AG04450 (cell line): ENCODE measurements at places on chromosomes 1 and 21.

DNA sequence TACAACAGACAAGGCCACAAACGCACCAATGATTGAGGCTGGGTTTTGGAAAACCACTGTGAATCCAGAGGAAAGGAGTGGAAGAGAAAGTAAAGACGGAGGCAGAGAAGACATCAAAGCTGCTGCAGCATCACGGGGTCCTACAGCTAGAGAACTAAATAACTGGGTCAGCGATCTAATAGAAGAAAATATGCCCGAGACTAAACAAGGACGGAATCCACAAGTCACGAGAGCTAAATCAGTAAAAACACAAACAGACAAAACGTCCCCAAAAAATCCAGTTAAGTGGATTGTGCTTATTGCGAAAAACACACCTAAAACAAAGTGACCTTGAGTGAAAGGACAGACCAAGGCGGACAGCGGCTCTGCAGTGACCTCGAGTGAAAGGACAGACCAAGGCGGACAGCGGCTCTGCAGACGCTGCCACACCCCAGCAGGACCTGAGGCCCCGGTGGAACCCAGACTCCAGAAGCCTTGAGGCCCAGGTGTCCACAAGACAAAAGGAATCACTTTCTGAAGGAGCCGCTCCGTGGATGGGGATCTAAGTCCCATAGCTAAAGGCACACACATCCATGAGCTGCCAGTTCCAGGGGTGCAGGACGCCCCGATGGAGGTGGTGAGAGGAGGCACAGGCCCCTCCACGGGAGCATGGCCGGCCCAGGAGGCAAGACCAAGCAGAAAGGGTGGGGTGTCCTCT, 6.0 kb downstream of the FTCD start:
- DNase-seq, result no peak

DNA sequence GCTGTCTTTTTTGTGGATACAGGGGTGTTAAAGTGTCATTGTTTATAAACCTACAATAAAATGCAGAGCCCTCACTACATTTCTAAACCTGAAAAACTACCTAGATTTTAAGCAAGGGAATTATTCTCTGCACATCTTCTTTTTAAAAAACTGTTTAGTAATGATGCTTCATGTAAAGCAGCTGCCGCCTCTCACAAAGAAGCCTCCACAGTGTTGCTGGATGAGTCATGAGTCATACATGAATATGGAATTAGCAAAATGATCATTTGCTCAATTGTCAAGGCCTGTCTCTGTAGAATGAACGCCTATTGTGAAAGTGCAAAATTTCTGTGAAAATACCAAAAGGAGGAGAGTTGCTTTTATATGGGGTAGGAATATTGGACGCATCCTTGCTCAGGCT, 259.5 kb upstream of the CHRM3 start:
- DNase-seq, result no peak

DNA sequence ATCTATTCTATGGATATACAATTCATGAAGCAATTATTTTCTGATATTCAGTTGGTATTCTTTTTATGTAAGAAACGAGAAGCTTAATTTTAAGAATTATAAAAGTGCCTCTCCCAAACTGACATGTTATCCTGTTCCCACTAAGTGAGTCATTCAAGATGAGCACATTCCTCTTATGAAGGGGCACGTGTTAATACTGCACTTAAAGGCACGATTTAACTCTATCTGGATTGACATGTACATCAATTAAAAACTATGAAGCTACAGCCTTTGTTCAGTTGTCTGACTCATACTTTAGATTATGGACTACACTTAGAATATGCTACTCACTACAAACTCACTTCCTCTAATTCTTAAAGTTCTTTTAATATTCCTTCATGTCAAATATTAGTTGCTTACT, 111.6 kb downstream of the CYYR1 start:
- no peak for DNase-seq

GRCh38 chr1:204225841-204226735, 12.3 kb upstream of the GOLT1A start:
- no peak for DNase-seq

DNA sequence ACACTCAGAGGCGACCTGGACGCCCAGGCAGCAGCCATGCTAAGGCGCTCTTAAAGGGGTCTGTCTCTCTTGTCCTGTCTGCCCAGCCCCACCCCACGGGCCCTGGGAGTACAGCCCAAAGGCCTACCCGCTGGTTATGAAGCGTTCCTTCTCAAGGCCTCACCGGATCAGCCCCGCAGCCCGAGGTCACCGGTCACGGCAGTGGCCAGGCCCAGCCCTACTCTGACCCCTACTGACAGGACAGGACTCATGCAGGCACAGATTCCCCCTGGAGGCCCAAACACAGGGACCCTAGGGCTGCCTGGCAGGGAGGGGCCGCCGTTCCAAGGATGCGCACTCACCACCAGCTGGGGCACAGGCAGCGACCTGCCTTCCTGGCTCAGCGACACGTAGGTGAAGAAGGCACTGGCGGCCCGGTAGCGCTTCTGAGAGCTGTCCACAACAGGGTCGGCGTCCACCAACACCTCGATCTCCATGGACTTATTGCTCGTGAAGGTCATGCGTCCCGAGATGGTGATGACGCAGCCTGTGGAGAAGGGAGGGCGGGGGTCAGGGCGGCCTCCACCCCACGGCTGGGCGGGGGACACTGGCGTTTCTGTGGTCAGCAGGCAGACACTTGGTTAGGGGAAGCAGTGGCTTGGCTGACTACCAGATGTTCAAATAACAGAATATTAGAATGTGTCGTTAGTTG, 20.0 kb upstream of the GPR153 start:
- no peak for DNase-seq

DNA sequence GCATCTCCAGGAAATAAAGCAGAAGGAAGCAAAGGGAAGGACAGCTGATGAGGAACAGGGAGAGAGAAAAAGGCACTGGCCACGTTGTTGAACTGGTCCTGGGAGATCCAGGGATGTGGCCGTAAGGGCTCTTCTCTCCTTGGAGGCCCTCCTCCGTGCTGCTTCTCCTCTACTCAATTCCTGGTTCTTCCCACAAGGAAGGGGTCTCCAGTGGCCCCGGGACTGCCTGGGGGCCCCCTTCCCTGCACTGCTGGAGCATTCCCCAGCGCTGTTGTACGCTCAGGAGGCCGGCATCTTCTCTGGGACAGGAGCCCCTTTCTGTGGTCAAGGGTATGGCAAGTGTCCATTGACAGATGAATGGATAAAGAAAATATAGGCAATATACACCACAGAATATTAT, 88.5 kb upstream of the TLR5 start:
- DNase-seq, result no peak

DNA sequence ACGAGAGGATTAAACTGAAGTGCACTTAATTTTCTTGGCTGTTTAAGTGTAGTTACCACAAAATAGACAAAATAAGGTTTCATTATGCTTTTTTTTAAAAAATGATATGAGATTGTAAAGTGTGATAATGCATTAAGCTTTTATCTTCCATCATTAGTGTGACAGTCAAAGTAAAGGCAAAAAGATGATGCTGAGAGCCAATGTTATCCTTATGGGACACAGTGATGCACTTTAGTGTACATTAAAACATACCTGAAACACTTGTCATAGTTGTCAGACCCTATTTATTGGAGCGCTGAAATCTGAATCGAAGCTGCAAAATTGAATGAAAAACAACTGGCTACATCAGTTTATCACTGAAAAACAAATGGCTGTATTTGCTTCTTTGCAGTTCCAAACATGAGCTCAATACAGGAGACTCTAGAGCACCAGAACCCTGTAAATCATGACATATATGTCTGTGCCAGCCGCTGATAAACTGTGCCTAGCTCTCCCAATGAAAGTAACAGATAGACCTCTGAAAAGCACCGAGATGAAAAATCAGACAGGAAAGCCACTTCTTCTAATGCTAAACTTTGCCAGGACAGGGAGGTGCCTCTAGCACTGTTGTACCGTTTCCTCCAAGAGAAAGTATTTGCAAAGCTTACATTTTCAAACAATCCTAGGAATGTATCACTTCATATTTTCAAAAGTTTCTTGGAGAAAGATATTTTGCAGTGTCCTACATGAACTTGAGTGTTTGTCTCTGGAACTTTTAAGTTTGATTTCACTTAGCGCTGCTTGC, 120.7 kb upstream of the TMPRSS15 start:
- DNase-seq, result no peak

DNA sequence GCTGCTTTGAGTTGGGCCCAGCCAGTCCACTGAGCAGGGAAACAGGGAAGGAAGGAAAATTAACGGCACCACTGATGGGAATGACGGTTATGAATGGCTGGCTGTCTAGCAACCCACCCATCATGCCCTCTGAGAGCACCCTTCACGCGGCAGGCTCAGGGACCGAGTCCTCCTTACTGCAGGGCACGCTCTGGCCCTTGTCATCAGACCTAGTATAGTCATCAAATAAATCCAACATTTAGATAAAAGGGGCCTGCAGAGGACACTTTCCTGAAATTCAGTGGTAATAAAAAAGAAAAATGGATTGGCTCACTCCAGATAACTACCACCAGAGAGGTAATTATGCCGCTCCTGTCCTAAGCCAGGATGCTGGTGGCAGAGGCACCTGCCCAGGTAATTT, 509.4 kb downstream of the MATN1 start:
- no peak for DNase-seq

DNA sequence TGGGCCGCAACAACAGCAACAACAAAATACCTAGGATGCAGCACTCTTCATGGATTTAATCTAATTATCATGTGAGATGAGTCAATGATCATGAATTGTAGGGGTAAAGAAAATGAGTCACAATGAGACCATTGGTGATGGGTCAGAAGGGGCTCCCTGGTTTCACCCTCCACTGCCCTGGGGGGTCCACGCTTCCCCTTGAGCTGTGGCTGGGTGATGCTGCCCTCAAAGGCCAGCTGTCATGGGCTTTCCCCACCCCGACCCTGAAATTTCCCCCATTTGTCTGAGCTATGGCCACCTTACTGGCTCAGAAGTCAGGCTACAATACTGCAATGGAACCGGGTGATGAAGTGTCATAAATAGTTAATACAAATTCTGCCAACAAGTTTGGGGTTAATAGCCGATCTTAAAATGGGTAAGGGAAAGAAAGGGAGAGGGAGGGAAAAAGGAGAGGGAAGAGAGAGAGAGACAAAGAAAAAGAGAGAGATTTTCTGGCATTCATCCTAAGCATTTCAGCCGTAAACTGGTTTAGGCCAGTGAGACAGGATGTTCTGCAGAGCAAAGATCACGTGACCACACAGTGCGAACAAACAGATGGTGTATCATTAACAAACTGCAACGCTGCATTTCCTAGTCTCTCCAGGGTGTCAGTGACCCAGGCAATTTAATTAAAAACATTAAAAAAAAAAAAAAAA, 143.4 kb upstream of the ERRFI1 start:
- peak; percentile 73 for DNase-seq

- no peak for DNase-seq
Measured at GRCh38 chr1:156134716-156135435, 18.5 kb upstream of the SEMA4A start.

DNA sequence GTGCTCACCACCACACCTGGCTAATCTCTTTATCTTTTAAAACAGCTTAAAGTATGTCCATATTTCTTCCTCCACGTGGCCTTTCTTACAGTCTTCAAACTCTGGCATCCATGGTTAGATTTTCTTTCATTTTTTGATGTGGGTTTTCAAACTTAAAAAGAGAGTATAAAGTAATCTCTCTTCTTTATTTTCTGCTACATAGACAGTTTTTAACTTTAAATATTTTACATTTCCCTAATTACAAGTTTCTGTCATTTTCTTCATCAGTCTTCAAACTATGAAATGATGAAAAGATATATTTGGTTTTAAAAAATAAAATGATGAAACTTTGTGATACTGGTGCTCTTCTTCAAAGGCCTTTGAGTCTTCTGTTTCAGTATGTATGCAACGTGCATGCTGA, 143.5 kb upstream of the ESRRG start:
- DNase-seq, result no peak

GRCh38 chr1:39348278-39348677, 143.2 kb upstream of the BMP8A start:
- DNase-seq, result no peak

DNA sequence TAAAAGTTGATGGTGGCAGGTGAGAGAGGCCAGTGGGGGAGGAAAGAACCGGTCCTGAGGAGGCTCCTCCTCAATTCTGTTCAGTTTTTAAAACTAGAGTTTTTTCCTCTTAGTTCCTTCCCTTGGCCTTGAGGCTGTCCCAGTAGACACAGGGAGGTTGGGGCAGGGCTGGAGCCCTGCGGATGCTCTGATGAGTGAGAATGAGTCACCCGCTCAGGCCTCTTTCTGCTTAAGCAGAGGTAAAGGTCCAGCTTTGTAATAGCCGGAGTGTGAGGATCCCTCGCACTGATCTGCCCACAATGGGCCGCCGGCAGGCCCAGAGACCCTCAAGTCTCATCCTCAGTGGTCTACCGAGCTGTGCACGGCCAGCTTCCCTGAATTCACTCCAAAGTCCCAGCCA, 49.6 kb upstream of the IRF2BP2 start:
- DNase-seq, result peak; percentile 32

GRCh38 chr1:227938911-227939790, 8.6 kb downstream of the WNT9A start:
- no peak for DNase-seq

- DNase-seq, result no peak
Measured at GRCh38 chr1:201557572-201557958, 18.6 kb downstream of the NAV1 start.

DNA sequence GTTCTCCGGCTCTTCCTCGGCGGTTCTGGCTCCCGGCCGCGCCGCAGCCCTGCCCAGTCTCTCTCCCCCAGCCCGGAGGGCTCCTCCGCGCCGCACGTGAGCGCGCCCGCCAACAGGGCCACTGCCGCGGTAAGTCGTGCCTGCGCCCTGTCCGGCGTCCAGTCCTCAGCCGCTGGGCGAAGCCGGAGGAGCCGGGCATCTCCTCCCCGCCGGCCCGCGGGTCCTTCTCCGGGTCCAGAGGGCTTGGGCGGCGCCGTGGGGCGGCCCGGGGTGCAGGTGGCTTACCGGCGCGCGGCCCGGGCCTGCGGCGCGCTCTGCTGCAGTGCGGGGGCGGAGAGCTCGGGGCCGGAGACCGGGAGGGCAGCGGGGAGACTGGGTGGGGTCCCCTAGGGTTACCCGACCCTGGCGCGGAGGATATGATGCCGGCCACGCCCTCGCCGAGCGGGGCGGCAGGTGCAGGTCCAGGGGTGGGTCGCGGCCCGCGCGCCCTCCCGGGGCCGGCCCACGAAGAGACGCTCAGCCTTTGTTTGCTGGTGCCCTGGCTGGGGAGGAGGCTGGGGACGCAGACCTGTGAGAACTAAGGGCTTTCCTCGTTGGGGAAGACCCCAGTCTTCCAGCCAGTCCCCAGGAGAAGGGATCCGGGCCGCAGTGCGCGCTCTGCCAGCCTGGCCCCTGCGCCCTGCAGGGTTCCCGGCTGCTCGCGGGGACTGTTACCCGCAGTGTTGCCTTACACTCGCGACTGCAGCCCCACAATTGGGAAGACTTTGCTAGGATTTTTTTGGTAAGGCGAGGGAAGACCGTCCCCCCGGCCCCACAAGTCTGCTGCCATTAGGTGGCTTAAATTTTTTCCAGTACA, at the start of gene DOP1B:
DOP1B (plus strand) TSS at position 10 of the 856 bp plus-strand sequence. CDS start 7,910 bp downstream, outside the sequence.
- no peak for DNase-seq

- DNase-seq, result no peak
Measured at GRCh38 chr1:153087652-153088051, 6.7 kb downstream of the SPRR2E start.
